ENCODE measurements at places on chromosomes 16 and 17.

- H3K27ac ChIP-seq = peak overlapping the region; percentile 38
- H3K27me3 ChIP-seq = no peaks in the 10 kb centered on the region
- H3K36me3 ChIP-seq = no peaks in the 10 kb centered on the region
- no peaks in the 10 kb centered on the region for H3K4me1 ChIP-seq
- no peak overlapping the region for H3K4me3 ChIP-seq
These were observed 42.1 kb downstream of the TBC1D16 start for GRCh38 chr17:79993390-79994227.

GRCh38 chr17:76930107-76930506 lies 61.9 kb downstream of the MGAT5B start:
- H3K4me1 ChIP-seq = no peaks in the 10 kb centered on the region
- no peaks in the 10 kb centered on the region for H3K36me3 ChIP-seq
- H3K4me3 ChIP-seq = no peak overlapping the region
- no peaks in the 10 kb centered on the region for H3K27me3 ChIP-seq
- no peak for DNase-seq

DNA sequence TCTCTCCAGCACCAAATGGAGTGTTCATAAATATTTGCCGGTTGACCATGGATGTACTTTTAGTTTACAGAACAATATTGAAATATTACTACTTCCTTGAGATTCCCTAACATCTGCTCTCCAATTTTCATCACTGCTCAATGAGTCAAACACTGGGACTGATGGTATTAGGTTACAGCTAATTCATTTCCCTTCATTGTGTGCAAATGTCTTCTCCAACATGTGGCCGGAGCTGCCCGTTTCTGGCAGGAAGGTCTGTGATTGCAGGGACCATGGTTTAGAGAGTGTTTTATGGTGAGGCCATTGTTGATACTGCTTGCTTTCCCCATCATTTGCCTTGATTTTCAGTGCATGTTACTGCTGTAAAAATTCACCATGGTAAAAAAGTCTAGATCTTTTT lies 209.3 kb downstream of the HS3ST3B1 start:
- H3K4me1 ChIP-seq = no peaks in the 10 kb centered on the region
- H3K36me3 ChIP-seq = no peaks in the 10 kb centered on the region
- DNase-seq = no peak

- H3K4me3 ChIP-seq = peak within 1 kb of the TSS; percentile 85
- no peaks in the 10 kb centered on the region for H3K27me3 ChIP-seq
- peak within 1 kb of the TSS; percentile 79 for H3K27ac ChIP-seq
- DNase-seq = peak; percentile 85
- peaks cover 5% of the 10 kb centered on the region for H3K4me1 ChIP-seq
These were observed at the start of gene TSR1 for GRCh38 chr17:2336215-2336851. Gene TSR1 (minus strand): TSS chr17:2336457. CDS start chr17:2336427, 30 bp downstream.

- DNase-seq = no peak
- H3K36me3 ChIP-seq = no peaks in the 10 kb centered on the region
- no peak overlapping the region for H3K27ac ChIP-seq
- H3K4me3 ChIP-seq = no peak overlapping the region
- H3K27me3 ChIP-seq = peaks cover 4% of the 10 kb centered on the region
- peaks cover 5% of the 10 kb centered on the region for H3K4me1 ChIP-seq
These were observed 5.6 kb upstream of the SLC6A4 start for GRCh38 chr17:30241051-30241450.

GRCh38 chr17:81952792-81953228 lies 5.8 kb upstream of the MYADML2 start:
- H3K4me3 ChIP-seq = no peak overlapping the region
- no peak for DNase-seq
- H3K27me3 ChIP-seq = peaks cover 2% of the 10 kb centered on the region
- H3K27ac ChIP-seq = no peak overlapping the region
- H3K36me3 ChIP-seq = no peaks in the 10 kb centered on the region

- H3K4me3 ChIP-seq = no peak overlapping the region
- no peaks in the 10 kb centered on the region for H3K36me3 ChIP-seq
- H3K27ac ChIP-seq = peak overlapping the region; percentile 13
These were observed 47.3 kb upstream of the ALOX12 start for GRCh38 chr17:6948562-6948961.

- H3K4me3 ChIP-seq = no peak overlapping the region
- no peaks in the 10 kb centered on the region for H3K4me1 ChIP-seq
- H3K27me3 ChIP-seq = no peaks in the 10 kb centered on the region
- no peak overlapping the region for H3K27ac ChIP-seq
- no peaks in the 10 kb centered on the region for H3K36me3 ChIP-seq
These were observed 170.1 kb upstream of the CHMP6 start for GRCh38 chr17:80821546-80821945.

DNA sequence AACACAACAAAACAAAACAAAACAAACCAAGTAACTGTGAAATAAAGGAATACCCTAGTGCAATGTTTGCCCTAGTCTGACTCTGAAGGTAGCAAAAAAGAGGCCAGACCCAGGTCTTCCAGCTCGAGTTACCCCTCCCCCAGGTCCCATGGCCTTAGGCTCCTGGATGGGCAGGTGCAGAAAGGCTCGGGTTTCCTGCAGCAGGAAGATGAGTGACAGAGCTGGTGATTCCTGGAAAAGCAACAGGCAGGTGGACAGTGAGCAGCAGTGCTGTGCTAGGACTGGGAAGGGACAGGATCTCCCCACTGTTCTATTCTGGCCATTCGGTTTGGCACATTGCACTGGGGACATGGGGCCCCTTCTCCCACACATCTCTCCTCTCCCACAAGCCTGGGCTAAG lies 42.9 kb upstream of the MRTFB start:
- H3K36me3 ChIP-seq = no peaks in the 10 kb centered on the region
- H3K27me3 ChIP-seq = no peaks in the 10 kb centered on the region
- H3K27ac ChIP-seq = no peak overlapping the region
- DNase-seq = no peak

DNA sequence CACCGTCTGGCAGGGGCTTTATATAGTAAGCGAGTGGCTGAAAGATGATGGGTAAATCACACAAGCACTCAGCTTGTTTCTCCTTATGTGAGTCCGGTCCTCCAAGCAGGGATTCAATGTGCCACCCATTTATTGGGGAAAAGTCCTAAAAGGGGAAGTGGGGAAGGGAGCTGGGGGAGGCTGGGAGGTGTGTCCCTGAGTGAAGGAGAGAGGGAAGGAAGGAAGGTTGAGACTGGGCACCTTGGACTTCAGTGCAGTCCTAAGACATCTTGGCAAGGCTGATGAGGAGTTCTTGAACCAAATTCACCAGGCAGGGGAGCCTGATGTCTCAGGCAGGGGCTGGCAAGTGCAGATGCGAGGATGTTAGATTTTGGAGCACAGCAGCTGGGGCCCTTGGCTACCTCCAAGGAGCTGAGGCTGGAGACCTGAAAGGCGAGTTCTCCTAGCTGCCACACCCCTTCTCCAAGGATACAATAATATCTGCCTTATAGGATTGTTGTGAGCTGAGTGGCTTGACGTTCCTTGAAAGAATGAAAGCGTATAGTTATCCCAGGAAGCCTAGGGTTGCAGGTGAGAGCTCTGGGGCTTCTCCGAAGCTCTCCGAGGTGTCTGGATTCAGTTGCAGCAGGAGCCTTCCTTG lies 23.0 kb upstream of the CYLD start:
- H3K36me3 ChIP-seq = no peaks in the 10 kb centered on the region
- H3K27me3 ChIP-seq = no peaks in the 10 kb centered on the region
- no peak for DNase-seq
- no peaks in the 10 kb centered on the region for H3K4me1 ChIP-seq

- H3K27ac ChIP-seq = peak overlapping the region; percentile 81
- no peaks in the 10 kb centered on the region for H3K4me1 ChIP-seq
- DNase-seq = no peak
- no peak overlapping the region for H3K4me3 ChIP-seq
- no peaks in the 10 kb centered on the region for H3K27me3 ChIP-seq
These were observed 141.0 kb downstream of the STX8 start for GRCh38 chr17:9434642-9435057.

- H3K27me3 ChIP-seq = no peaks in the 10 kb centered on the region
- no peaks in the 10 kb centered on the region for H3K36me3 ChIP-seq
- no peaks in the 10 kb centered on the region for H3K4me1 ChIP-seq
- H3K27ac ChIP-seq = no peak overlapping the region
These were observed 2.9 kb upstream of the DOK4 start for GRCh38 chr16:57489229-57489628.

- peak overlapping the region; percentile 65 for H3K27ac ChIP-seq
- no peak overlapping the region for H3K4me3 ChIP-seq
- H3K27me3 ChIP-seq = no peaks in the 10 kb centered on the region
- H3K4me1 ChIP-seq = no peaks in the 10 kb centered on the region
- DNase-seq = no peak
- H3K36me3 ChIP-seq = no peaks in the 10 kb centered on the region
These were observed 29.7 kb downstream of the CUEDC1 start for GRCh38 chr17:57925361-57925990.

- no peaks in the 10 kb centered on the region for H3K36me3 ChIP-seq
- no peak for DNase-seq
- no peak overlapping the region for H3K4me3 ChIP-seq
These were observed 278.5 kb downstream of the CEP112 start for GRCh38 chr17:65913326-65913850.

- no peaks in the 10 kb centered on the region for H3K36me3 ChIP-seq
- H3K4me1 ChIP-seq = no peaks in the 10 kb centered on the region
- no peak overlapping the region for H3K27ac ChIP-seq
- DNase-seq = no peak
These were observed 40.8 kb downstream of the AKAP1 start for GRCh38 chr17:57125866-57126265.

GRCh38 chr17:2177235-2177811 lies 122.4 kb downstream of the HIC1 start:
- no peaks in the 10 kb centered on the region for H3K36me3 ChIP-seq
- peak overlapping the region; percentile 95 for H3K27ac ChIP-seq
- H3K4me1 ChIP-seq = peaks cover 63% of the 10 kb centered on the region
- no peak for DNase-seq
- no peak overlapping the region for H3K4me3 ChIP-seq
- H3K27me3 ChIP-seq = no peaks in the 10 kb centered on the region

DNA sequence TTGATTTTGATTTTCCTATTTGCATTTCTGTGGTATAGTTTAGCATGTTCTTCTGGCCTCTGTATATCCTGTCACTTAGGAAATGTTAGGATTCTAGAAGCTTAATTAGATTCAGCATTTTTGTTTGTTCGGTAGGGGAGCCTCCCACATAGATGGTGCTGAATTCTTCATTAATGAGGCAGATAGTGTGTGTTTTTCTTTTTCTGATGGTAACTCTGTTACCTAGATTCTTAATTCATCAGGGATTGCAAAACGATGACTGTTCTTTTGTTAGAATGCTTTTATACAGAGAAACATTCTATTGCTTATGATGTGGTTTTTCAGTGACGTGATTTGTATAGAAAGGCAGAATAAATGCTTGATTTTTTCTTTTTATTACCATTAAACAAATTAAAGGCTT lies 19.0 kb downstream of the BANP start:
- H3K4me3 ChIP-seq = no peak overlapping the region
- no peak overlapping the region for H3K27ac ChIP-seq
- no peak for DNase-seq
- peaks cover 12% of the 10 kb centered on the region for H3K4me1 ChIP-seq
- no peaks in the 10 kb centered on the region for H3K36me3 ChIP-seq

DNA sequence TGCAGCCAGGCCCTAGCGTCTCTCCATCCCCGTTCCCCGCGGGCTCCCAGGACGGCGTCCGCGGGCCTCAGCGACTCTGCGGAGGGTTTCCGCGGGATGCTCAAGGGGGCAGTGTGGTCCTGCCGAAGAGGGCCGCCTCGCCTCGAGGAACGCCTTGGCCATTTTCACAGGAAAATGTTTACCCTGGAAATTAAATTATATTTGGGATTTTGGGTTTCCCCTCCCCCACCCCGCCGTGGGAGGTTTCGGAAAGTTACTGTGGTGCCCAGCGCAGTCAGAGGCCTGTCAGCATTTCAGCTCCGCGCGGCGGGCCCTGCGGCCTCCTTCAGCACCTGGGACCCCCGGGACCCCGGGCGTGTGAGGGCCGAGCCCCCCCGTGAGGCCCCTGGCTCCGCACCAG lies 94.5 kb downstream of the PCTP start:
- H3K27ac ChIP-seq = no peak overlapping the region
- DNase-seq = peak; percentile 41

- H3K27me3 ChIP-seq = no peaks in the 10 kb centered on the region
- no peaks in the 10 kb centered on the region for H3K36me3 ChIP-seq
- no peaks in the 10 kb centered on the region for H3K4me1 ChIP-seq
- peak overlapping the region; percentile 81 for H3K4me3 ChIP-seq
- DNase-seq = no peak
These were observed 534 bp downstream of the GPATCH8 start for GRCh38 chr17:44502598-44503146.

DNA sequence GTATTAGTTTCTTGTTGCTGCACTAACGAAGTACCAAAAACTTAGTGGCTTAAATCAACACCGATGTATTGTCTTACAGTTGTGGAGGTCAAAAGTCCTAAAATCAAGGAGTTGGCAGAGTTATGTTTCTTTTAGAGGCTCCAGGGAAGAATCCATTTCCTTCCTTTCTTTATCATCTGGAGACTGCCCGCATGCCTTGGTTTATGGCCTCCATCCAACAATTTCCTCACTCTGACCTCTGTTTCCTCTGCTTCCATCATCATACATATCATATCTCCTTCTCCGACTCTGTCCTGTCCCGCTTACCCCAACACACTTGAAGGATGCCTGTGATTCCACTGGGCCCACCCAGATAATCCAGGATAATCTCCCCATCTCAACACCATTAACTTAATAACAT lies 627.8 kb downstream of the KCNJ2 start:
- H3K4me3 ChIP-seq = no peak overlapping the region
- H3K4me1 ChIP-seq = no peaks in the 10 kb centered on the region
- DNase-seq = no peak

DNA sequence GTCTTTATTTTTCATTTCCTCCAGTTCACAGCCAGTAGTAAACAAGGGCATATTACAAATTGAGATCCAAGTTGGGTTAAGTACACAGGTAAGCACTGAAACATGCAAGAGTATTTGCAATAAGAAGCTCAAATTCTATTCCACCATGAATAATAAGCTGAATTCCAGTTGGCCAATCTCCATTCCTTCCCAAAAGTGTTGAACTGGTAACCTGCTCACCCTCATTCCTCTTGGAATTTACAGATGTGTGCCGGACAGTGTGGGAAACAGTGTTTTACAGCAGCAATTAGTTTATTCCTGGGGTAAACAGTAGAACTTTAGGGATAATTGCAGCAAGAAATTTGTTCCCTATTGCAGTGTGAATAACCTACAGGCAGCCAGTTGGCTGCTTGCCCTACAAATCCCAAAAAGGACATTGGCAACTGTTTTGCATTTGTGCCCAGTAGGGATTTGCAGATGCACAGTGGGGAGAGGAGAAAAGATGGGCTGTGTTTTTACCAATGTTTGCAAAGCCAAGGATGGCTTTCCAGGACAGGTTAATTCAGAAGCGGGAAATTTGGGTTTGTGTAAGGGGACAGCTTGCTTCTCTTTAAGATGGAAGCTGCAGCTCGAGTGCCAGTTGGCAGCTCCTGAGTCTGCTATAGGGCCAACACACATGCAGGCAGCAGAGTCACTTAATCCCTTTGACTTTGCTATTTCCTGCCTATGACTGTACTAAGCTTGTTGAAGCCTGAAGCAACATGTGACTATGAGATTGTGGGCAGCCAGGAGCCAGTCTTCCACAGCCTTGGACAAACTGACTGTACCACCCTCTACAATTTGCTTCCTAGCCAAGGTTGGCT lies 318.9 kb downstream of the MAP2K6 start:
- H3K36me3 ChIP-seq = no peaks in the 10 kb centered on the region
- no peak overlapping the region for H3K27ac ChIP-seq
- H3K4me1 ChIP-seq = no peaks in the 10 kb centered on the region
- H3K27me3 ChIP-seq = no peaks in the 10 kb centered on the region
- no peak overlapping the region for H3K4me3 ChIP-seq
